ENCODE measurements at places on chromosomes 5 and 9. TPM values are rescaled to one million over a fixed set of nuclear protein-coding genes. Genes with fewer than 3 reads are reported as not detected.

DNA sequence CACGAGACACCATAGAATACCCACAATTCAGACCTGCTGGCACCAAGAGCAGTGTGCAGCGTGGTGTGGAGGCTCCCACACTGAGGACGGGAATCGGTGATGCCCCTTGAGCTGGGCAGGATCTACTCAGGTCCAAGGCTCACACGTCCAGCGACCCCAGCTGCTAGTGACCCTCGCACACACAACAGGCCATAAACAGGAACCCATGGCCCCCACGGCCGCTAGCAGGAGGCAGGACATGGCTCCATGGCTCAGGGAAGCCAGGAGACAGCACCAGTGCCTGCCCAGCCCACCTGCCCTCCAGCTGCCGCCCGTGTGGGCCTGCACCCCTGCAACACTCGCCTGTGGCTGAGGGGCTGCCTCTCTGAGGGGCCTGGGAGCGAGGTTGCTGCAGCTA is 43.4 kb upstream of the SLC9A3 start:
- no peak for DNase-seq

Gene RNF183
- total RNA-seq = not detected

DNA sequence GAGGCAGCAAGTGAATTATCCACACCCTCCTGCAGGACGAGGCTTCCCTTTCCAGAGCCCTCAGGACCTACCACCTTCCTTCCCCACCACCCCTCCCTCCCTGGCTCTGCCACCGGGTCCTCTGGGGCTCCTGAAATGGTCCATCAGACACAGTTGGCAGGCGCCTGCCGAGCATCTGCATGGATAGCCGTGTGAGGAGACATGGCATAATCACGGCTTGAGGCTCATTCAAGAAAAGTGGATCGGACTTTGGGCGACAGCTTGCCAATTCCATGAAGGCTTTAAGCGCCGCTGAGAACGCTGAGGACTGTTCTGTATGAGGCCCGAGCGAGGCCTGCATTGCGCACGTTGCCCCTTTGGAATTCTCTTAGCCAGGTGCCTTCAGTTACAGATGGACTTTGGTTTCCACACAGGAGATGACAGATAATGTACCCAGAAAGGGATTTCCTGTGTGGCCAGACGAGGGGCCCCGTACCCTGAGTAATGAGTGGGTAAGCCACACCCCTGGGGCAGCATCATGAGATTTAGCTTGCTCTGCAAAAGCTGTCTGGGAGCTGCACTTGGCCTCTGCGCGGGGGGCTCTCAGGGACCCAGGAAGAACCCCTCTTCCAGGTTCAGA is 179.8 kb downstream of the OLFM1 start:
- no peak for DNase-seq

GRCh38 chr9:72773570-72773969 is 179.3 kb downstream of the ALDH1A1 start:
- no peak for DNase-seq

DNA sequence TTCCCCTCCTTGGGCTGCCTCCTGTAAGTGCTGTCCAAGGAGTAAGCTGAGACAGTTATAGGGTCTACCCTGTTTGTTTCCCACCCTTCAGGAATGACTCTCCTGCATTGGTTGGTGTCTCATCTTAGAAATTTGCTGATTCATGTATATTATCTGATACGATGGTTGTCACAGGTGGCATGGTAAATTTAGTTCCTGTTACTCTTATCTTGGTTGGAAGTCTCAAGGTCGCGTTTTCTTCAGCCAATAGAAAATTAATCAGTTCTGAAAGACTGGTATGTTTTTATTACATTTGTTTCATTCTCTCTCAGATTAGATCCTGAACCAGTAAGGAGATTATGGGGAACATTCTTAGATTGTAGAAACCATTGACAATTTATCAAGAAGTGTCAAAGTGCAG is 42.7 kb downstream of the SCGB3A1 start:
- DNase-seq = no peak
